PC-3 (cell line): ENCODE measurements at places on chromosomes 1 and 21.

- no peak for DNase-seq
Observed at GRCh38 chr1:217650674-217651073, 19.5 kb downstream of the SPATA17 start.

DNA sequence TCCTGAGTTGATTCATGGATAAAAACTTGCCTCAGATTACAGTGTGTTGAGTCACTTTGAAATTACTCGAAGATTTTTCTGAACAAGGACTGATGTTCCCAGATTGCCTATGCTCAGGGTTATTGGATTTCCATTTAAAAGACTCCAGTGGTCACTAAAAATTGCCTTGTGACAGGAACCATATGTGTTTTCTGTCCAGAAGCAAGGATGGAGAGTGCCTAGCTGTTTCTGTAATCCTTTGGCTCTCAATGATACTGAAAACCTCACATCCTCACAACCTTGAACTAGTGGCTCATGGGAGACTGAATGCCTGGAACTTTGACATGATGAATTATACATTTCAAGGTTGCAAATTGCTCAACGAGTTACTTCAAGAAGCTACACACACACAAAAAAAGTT is 1271.8 kb downstream of the BRINP3 start:
- no peak for DNase-seq

- DNase-seq: peak; percentile 20
Observed at GRCh38 chr1:8422510-8423268, 104.8 kb downstream of the SLC45A1 start.

- peak; percentile 61 for DNase-seq
Observed at GRCh38 chr1:108732398-108732797, 14.1 kb upstream of the STXBP3 start.

GRCh38 chr1:10678852-10679251 is 117.6 kb downstream of the CASZ1 start:
- DNase-seq: no peak

DNA sequence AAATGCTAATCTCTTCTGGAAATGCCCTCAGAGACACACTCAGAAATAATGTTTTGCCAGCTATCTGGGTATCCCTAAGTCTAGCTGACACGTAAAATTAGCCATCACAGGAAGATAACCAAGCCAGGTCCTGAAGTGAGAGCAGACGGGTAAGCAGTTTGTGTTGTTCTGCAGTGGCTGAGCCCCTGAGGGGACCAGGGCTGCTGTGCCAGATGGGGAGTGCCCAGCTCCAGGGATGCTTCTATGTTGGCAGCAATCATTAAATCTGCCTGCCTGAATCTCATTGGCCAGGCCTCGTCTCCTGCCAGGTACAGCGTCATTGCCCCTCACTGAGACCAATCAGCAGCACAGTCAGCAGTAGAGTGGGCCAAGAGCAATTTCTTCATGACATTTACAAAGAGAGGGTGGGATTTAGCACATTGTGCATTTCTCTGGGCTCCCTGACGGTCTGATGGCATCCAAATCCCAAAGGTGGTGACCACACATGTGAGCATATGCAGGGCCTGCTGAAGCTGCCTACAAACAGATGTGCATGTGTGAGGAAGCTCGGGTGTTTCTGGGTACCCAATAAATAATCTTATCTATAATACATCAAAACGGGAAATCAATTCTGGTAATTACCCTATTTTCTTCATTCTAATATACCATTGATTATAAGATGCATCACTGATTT is 58.7 kb upstream of the LRRN2 start:
- no peak for DNase-seq

- DNase-seq: no peak
Observed at GRCh38 chr1:234680331-234680904, 70.4 kb upstream of the IRF2BP2 start.

- DNase-seq: no peak
Observed at GRCh38 chr1:118504867-118505266, 319.8 kb upstream of the SPAG17 start.

DNA sequence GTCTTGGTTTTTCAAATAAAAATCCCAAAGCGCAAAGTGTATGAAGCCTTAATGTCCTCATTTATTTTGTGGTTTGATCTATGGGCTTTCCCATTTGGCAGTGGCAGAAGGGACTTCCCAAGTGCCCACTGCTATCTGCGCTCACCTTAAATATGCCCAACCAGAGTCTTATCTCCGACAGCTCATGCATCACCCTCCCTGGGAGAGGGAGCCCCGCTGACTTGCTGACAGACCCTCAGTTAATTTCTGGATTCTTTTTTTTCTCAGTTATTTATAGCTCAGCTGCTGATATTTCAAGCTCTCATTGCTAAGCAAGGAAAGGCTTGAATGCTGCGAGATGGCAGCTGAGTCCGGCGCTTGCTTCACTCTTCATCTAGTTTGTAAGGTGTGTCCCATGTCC is 19.3 kb downstream of the KAZN start:
- no peak for DNase-seq

DNA sequence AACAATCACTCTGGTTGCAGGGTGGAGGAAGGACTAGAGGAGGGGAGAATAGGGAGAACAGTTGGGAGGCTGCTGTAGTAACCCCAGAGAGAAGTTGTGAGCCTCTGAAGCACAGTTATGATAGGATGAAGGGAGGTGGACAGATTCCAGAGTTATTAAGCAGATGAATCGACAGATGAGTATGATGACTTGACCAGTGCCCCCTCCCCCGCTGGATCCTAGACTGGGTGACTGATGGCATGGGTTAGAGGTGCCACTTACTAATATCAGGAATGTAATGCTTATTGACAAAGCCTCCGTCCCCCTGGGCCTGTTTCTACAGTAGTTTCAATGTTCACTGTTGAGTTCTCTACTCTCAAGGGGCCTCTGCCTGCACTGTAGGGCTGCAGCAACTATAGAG is 14.0 kb upstream of the TIPRL start:
- peak; percentile 26 for DNase-seq

- DNase-seq: peak; percentile 86
Observed at GRCh38 chr1:245997471-245998258, 509.4 kb downstream of the SMYD3 start.

GRCh38 chr1:231842441-231842840 is 215.9 kb downstream of the DISC1 start:
- no peak for DNase-seq

- DNase-seq: no peak
Observed at GRCh38 chr1:8420318-8420717, 102.4 kb downstream of the SLC45A1 start.

DNA sequence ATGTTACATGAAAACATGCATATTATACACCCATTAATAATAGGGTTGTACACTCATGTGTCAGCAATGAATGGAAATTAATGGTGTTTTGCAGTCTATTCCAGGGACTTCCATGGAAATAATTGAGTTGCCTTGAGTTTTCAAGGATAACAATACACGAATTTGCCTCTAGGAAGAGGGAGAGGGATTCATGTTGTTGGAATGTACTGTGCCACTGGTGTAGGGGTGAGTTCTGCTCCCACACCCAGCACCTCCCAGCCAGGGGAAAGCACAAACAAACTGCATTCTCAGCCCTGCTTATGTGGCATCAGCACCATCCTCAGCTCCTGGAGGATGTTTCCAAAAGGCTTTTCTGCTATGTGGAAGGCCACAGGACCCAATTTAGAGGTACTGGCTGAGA is 57.8 kb downstream of the BCAR3 start:
- peak; percentile 67 for DNase-seq

DNA sequence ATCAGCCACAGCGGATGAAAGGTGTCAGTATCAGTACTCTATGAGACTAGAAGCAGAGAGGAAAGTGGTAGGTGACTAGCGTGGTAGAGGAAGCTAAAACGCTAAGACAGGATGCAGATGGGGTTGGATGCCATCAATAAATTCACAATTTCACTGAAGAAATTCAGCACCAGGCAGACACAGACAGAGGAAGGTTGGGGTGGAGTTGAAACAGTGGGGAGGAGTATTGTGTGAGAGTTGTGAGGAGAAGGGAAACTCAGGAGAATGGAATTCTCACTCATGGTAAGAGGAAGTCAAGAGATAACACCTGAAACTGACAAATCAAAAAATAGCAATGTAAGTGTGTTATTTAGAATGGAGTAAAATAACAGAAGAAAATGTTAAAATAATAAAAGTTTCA is 208.5 kb upstream of the DAB1 start:
- no peak for DNase-seq

DNA sequence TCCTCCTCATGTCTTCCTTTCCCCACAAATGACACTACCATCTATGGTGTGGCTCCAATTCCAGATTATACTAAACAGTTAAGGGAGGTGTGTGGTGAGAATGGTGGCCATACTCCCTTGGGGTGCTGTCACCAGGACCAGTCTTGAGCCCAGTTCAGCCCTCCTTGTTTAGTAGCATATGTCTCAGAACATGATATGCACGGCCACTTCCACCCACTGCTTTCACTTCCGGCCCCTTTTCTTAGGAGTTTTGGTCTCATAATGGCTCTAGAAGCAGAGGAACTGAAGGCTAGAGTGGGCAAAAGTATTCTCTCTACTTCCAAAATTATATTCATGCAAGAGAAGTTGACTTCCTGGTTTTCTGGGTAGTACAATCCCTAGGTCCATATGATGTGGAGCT is 45.3 kb upstream of the CACNA1E start:
- DNase-seq: no peak

GRCh38 chr1:227893949-227894721 is 53.6 kb downstream of the WNT9A start:
- no peak for DNase-seq

DNA sequence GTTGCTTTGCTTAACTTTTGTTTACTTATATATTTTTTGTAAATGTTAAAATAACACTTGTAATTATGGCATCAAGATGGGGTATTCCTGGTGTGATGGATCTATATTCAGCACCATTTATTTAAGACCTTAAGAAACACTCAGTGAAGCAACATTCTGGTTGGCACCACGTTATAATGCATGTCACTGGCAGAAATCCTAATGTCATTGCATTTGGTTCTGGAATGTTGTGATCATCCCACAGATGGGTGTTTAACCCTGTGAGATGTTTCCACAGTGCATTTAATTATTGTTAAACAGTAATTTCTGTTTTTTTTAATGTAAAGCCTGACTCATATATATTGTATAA is 116.5 kb downstream of the NOS1AP start:
- DNase-seq: no peak

GRCh38 chr1:9494936-9495758 is 44.1 kb upstream of the SLC25A33 start:
- peak; percentile 67 for DNase-seq

DNA sequence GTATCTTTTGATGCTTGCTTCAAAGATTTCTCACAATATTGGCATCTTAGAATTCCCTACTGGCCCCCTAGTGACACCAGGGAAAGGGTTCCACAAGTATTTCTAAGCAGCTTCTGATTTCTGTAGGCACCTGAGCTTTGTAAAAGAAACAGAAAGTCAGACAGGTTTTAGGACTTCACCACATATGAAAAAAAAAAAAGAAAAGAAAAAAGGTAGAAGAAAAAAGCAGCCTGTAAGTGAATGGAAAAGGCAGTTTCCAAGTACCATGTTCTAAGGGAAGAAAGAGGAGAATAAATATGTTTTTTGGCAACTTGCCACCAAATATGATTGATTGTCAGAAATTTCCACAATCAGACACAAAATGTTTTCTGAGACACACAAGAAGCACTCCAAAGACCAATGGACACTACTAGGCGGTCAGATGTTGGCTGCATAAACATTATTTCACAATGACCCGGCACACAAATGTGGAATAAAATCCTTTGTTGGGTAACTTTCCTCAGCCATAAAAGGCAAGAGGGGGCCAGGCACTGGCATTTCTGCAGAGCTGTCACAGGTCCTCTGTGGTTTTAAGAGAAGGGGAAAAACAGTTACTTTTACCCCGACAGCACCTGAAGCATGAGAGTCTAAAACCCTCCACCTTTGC is 12.7 kb upstream of the CPLANE2 start:
- peak; percentile 14 for DNase-seq

- peak; percentile 74 for DNase-seq
Observed at GRCh38 chr1:212601524-212601923, 7.0 kb upstream of the ATF3 start.

DNA sequence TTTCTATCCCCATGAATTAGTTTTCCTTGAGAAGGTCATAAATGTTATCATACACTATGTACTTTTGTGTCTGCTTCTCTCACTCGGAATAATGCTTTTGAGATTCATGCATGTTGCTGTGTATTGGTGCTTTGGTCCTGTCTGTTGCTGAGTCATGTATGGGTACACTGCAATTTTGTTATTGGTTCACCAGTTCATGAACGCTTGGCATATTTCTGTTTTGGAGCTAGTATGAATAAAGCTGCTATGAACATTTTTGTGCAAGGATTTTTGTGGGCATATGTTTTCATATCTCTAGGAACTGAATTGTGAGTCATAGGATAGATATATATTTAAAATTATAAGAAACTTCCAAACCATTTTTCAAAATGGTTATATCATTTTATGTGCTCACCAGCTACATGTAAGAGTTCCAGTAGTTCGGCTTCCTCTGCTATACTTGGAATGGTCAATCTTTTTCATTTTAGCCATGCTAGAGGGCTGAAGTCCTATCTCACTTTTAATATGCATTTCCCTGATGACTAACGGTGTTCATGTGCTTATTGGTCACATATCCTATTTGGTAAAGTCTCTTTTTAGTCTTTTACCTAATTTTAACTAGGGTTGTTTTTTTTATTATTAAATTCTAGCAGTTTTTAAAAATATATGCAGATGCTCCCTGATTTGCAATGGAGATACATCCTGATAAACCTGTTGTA is 38.2 kb downstream of the ETS2 start:
- DNase-seq: peak; percentile 45

DNA sequence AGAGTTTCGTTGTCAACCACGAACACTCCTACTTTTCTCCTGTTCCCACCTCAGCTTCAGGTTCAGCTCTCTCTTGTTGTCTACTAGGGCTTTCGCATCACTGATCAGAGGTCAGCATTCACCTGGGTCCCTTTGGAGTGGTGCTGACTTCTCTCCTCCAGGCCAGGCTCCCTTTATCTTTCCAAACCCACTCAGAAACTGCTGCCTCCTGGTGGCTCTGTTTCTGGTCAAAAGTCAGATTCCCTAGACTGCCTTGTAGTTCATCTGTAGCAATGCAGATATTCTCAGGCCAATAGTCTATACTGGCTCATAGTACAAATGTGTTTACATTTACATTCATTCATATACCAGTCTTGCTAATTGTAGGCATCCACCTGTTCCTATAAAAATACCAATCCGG is 6.4 kb upstream of the ERI3 start:
- DNase-seq: peak; percentile 45

- no peak for DNase-seq
Observed at GRCh38 chr1:213409971-213410370, 358.9 kb downstream of the RPS6KC1 start.
